Effector memory CD4-positive, alpha-beta T cell (primary cell): ENCODE measurements at places on chromosomes 12 and 14.

DNA sequence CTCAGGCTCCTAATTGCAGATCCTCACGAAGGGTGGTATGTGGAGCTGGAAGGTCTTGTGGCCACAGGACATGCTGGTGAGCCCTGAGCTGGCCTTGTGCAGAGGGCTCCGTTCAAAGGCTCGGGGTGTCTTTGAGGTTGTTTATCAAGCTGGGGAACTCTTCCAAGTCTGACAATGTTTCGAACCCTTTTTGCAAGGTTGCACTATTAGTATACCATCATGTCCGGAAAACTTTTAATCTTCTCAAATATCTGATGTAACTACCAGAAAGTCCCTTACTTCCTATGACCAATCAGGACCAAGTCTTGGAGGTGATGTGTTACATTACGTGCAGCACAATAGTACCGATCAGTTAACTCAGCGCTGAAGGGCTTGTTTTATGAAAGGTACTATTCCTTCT lies 21.5 kb downstream of the UBR7 start:
- DNase-seq = no peak
- peaks cover 28% of the 10 kb centered on the region for H3K36me3 ChIP-seq
- H3K27me3 ChIP-seq = no peaks in the 10 kb centered on the region

DNA sequence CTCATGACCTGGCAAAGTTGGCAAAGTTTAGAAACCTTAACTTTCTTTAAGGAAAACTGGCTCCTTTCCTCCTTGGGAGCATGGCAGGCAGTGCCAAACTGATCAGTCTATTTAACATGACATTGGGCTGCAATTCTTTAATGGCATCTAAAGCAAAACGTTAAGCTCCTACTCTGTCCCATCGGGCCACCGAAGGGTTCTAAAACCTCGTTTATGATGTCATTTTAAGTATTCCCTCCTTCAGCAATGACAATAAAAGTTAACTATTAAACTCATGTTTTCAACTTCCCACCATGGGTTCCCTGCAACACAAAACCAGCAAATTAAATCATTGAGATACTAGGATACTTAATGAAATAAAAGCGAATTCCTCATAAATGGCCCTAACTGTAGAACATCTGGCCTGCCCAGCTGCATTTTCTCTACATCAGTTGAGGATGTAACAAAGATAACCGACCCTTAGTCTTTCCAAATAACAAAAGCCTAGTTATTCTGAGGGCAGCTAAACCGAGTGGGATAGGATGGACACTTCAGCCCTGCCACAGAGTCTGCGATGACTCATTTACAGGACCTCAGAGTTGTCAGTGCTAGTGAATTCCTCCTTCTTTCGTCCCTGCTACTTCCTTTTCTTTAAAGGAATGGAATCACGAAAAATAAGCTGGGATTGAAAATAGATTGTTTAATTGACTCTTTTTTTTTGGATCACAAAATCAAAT lies 34.5 kb upstream of the RIC8B start:
- H3K4me1 ChIP-seq = no peaks in the 10 kb centered on the region
- no peak overlapping the region for H3K27ac ChIP-seq
- H3K27me3 ChIP-seq = no peaks in the 10 kb centered on the region
- no peak overlapping the region for H3K4me3 ChIP-seq
- no peaks in the 10 kb centered on the region for H3K36me3 ChIP-seq

DNA sequence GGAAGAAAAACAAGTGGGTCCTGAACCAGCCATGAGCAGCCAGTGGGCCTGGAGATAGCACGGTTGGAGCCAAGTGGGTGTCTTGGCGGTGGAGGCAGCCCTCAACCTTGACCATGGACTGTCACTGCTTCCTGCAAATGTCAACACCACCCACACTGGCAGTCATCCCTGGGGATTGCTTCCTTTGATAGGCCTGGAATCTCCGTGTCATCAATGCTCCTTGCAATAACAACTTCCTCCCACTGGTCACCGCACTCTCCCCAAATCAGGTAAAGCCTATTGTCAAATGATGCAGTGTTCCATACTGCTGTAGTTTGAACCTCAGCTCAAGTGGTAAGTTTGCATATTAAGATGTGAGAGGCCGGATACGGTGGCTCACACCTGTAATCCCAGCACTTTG lies 129.1 kb downstream of the NTF3 start:
- H3K4me1 ChIP-seq = no peaks in the 10 kb centered on the region
- no peak overlapping the region for H3K27ac ChIP-seq
- H3K4me3 ChIP-seq = no peak overlapping the region
- no peaks in the 10 kb centered on the region for H3K36me3 ChIP-seq
- H3K27me3 ChIP-seq = no peaks in the 10 kb centered on the region

DNA sequence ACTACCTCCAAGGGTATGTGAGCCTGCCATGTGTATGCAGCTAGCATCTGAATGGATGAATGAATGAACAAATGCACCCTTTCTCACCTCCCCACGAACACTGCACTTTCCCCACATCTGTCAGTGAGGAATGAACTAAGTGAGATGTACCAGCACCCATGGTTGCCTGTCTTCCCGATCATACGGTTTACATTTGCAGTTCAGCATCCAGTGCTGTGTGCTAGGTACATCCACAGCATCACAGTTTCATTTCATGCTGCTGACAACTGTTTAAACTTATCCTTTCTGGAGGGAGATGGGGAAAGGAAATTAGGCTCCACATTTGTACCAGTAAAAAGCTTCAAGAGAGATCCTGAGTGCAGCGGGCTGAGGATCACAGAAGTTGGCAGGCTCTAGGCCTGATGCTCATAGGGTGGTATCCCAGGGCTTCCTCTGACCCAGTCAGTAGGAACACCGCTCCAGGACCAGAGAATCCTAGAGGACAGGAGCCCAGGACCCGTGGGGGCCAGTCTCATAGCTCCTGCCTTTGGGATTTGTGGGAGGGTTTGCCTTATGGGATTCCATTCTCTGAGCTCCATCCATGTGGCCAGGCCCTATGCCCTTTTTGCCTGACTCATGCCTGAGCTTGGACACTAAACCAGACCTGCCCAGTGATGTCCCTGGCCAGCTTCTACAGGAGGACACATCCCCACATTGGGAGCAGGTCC lies 294.5 kb downstream of the CACNA1C start:
- H3K4me3 ChIP-seq = no peak overlapping the region
- no peak for DNase-seq
- no peaks in the 10 kb centered on the region for H3K27me3 ChIP-seq
- H3K36me3 ChIP-seq = no peaks in the 10 kb centered on the region

DNA sequence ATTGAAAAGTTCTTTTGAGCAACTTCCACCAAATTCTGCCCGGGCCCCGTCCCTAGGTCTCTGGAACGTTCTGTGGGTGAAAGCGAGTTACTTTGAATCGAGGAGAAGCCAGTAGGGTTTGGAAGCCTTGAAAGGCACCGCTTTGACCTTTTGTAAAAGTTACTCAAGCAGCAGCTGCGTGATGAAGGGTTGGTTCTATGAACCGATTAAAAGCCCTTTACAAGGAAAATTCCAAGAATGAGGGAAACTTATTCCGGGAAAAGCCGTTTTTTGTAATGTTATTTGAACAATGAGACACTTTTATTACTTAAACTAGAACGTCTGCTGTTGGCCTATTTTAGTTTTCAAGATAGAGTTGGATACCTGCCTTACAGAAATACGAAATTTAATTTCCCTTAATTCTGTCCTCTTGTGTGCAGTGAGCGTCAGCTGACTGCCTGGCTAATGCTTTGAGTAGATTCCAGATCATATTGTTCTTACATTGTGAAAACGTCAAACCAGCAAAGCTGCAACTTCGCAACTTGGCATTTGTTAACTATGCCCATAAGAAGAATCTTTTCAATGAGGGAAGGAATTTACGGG lies 906 bp downstream of the LARP4 start:
- H3K36me3 ChIP-seq = no peaks in the 10 kb centered on the region
- peak overlapping the region; percentile 76 for H3K4me3 ChIP-seq
- no peaks in the 10 kb centered on the region for H3K27me3 ChIP-seq

DNA sequence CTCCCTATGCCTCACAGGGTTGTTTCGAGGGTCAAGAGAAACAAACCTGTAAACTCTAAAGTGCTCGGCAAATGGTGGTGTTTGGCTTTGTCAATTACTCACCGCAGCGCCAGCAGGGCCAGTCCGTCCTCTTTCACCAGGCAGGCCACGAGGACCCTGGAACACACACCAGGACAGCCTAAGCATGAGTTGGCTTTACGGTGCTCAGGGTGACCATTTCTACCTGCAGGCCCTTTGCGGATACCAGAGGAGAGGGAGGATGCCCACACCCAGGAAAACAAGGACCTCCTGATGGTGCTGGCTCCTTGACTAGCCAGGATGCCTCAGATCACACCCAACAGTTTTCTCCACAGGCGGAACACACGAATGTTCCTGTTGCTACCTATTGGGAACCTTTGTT lies 11.5 kb downstream of the COL2A1 start:
- peaks cover 16% of the 10 kb centered on the region for H3K4me1 ChIP-seq
- H3K27ac ChIP-seq = no peak overlapping the region

DNA sequence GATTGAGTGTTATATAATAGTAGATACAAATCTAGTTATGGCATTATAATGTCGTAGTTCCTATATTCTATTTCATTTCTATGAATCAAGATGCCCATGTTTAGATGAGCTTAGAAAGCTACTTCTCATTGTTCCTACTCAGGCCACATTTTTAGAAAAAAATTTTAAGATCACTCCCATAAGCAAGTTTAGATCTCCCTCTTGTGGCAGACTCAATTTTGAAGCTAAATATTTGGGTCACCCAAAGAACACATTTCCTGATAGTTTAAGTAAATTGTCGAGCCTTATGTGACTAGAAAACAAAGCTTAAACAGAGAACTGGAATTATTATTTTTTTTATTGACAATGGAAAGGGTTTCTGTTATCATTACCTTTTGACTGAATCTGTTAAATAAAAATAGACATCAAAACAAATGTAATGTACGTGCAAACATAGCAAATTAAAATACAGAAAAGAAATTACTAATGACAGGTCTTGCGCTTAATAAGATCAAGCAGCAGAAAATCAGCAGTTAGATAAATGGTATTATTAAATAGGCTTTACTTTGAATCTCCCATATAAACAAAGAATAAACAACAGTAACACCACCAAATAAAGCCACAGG lies 180.2 kb downstream of the ACSS3 start:
- H3K36me3 ChIP-seq = no peaks in the 10 kb centered on the region
- no peak for DNase-seq
- no peaks in the 10 kb centered on the region for H3K27me3 ChIP-seq
- no peaks in the 10 kb centered on the region for H3K4me1 ChIP-seq
- no peak overlapping the region for H3K27ac ChIP-seq

DNA sequence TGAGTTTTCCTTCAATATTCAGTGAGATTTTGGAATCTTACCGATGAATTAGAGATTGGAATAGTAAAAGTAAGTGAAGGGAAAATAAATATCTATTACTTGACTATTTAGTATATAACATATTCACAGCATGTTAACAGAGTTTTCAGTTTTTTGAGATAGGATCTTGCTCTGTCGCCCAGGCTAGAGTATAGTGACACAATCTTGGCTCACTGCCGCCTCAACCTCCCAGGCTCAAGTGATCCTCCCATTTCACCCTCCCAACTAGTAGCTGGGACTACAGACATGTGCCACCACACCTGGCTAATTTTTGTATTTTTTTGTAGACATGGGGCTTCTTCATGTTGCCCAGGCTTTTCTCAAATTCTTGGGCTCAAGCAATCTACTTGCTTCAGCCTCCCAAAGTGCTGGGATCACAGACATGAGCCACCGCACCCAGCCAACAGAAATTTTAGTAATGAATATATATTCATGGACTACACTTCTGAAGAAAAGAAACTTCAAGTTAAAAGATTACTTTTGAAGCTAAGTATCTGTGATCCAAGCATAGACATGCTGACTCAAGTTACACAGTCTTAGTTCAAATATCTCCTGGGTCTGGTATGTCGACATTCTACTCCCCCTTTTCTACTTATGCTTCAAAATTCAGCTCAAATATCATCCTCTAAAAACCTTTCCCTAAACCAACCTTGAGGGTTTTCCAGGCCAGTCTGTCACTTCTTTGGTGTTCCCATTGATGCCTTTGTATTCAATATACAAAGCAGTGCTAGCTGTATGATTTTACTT lies 13.8 kb downstream of the UBE2N start:
- no peaks in the 10 kb centered on the region for H3K27me3 ChIP-seq
- no peak overlapping the region for H3K27ac ChIP-seq
- peaks cover 29% of the 10 kb centered on the region for H3K4me1 ChIP-seq
- no peaks in the 10 kb centered on the region for H3K36me3 ChIP-seq
- no peak overlapping the region for H3K4me3 ChIP-seq

DNA sequence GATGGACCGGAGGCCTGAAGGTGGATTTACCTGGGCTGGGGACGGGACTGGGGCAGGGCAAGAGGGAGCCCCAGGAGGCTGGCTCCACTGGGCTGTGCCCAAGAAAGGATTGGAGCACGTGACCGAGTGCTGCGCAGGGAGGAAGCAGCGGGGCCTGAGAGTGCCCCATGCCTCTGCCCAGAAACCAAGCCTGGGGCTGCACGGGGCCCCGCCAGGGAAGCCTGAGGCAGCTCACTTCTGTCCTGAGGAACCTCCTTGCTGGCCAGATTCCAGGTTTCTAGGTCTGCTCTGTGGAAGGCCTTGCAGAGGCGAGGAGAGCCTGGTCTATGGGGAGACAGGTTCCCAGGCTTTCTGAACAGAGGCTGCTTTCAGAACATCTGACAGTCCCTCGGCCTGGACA lies 10.4 kb downstream of the NGB start:
- H3K4me1 ChIP-seq = no peaks in the 10 kb centered on the region
- no peaks in the 10 kb centered on the region for H3K27me3 ChIP-seq
- H3K36me3 ChIP-seq = no peaks in the 10 kb centered on the region
- no peak overlapping the region for H3K27ac ChIP-seq
- no peak for DNase-seq
- no peak overlapping the region for H3K4me3 ChIP-seq

DNA sequence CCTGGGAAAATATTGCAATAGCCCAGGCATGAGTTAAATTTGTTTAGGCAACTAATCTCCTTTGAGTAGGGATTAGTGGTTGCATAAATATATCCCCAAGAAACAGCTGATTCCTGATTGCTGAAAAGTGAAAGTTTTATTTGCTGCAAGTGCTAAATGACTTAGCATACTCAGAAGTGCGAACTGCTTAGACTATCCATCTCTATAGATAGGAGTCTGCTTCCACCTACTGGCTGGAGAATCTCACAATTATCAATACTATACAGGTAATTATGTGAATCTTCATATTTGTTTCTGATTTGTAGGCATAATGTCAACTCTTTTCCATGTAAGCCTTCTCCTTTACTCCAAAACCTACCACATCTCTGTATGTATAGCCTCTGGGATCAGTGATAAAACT lies 12.0 kb upstream of the SLCO1B3 start:
- H3K4me1 ChIP-seq = no peaks in the 10 kb centered on the region
- H3K36me3 ChIP-seq = no peaks in the 10 kb centered on the region
- no peaks in the 10 kb centered on the region for H3K27me3 ChIP-seq
- H3K27ac ChIP-seq = no peak overlapping the region
- H3K4me3 ChIP-seq = no peak overlapping the region
- DNase-seq = no peak

GRCh38 chr12:32987512-32987911 lies 90.9 kb upstream of the PKP2 start:
- no peak overlapping the region for H3K27ac ChIP-seq
- H3K36me3 ChIP-seq = no peaks in the 10 kb centered on the region
- no peak for DNase-seq
- no peaks in the 10 kb centered on the region for H3K27me3 ChIP-seq

DNA sequence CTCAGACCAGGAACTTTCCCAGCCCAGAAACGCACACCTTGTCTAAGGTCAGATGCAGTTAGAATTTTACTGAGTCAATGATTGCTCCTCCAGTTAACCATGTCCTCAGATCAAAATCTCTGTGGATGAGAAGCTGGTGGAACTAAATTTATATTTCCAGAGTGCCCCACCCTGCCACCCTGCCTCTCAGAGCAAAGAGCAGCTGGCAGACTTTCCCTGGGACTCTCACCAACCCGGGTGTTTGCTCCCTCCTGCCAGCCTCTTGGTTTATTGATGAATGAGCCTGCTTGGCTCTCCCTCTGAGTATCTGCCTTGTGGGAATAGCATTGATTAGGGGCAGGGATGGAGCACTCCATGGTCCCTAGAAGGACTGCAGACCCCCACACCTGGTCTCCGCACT lies 5.9 kb upstream of the KRT1 start:
- no peaks in the 10 kb centered on the region for H3K36me3 ChIP-seq
- H3K4me1 ChIP-seq = peaks cover 5% of the 10 kb centered on the region
- no peak for DNase-seq
